Purkinje cell (primary cell): ENCODE measurements at places on chromosomes 11 and 22. TPM values are rescaled to one million over a fixed set of nuclear protein-coding genes. Genes with fewer than 3 reads are reported as not detected.

MS4A12 gene
- not detected in 2 replicates for polyA plus RNA-seq

ISX gene
- polyA plus RNA-seq: not detected in 2 replicates

PGA5 gene
- polyA plus RNA-seq: not detected in 2 replicates

RIMBP3C gene
- polyA plus RNA-seq: not detected in 2 replicates

OR51B6 gene
- polyA plus RNA-seq: not detected in 2 replicates

MB gene
- not detected in 2 replicates for polyA plus RNA-seq

OR52N4 gene
- not detected in 2 replicates for polyA plus RNA-seq

DHCR7 gene
- 11.0 and 15.3 TPM in 2 replicates for polyA plus RNA-seq

CELF1 gene
- polyA plus RNA-seq: 36.5 and 38.6 TPM in 2 replicates

RNF141 gene
- 26.2 and 31.8 TPM in 2 replicates for polyA plus RNA-seq

RFPL1 gene
- polyA plus RNA-seq: not detected in 2 replicates

BAIAP2L2 gene
- not detected in 2 replicates for polyA plus RNA-seq

CREB3L1 gene
- 3.0 TPM in 1 of 2 replicates, not detected in the other for polyA plus RNA-seq

NXPE2 gene
- 0.30 TPM in 1 of 2 replicates, not detected in the other for polyA plus RNA-seq

ALDH3B2 gene
- polyA plus RNA-seq: not detected in 2 replicates

TEX54 gene
- polyA plus RNA-seq: not detected in 2 replicates

UCP3 gene
- polyA plus RNA-seq: 0.58 TPM in 1 of 2 replicates, not detected in the other

MS4A8 gene
- polyA plus RNA-seq: 1.8 TPM in 1 of 2 replicates, not detected in the other

IGSF9B gene
- 0.11 and 0.35 TPM in 2 replicates for polyA plus RNA-seq

CD3D gene
- polyA plus RNA-seq: not detected in 2 replicates

PIWIL4 gene
- 0.34 TPM in 1 of 2 replicates, not detected in the other for polyA plus RNA-seq
